ENCODE measurements at places on chromosomes 13 and 19.

GRCh38 chr13:101700598-101700997 is 248.1 kb downstream of the ITGBL1 start:
- no peak for DNase-seq

GRCh38 chr13:112876305-112877000 is 92.6 kb upstream of the MCF2L start:
- no peak for DNase-seq

DNA sequence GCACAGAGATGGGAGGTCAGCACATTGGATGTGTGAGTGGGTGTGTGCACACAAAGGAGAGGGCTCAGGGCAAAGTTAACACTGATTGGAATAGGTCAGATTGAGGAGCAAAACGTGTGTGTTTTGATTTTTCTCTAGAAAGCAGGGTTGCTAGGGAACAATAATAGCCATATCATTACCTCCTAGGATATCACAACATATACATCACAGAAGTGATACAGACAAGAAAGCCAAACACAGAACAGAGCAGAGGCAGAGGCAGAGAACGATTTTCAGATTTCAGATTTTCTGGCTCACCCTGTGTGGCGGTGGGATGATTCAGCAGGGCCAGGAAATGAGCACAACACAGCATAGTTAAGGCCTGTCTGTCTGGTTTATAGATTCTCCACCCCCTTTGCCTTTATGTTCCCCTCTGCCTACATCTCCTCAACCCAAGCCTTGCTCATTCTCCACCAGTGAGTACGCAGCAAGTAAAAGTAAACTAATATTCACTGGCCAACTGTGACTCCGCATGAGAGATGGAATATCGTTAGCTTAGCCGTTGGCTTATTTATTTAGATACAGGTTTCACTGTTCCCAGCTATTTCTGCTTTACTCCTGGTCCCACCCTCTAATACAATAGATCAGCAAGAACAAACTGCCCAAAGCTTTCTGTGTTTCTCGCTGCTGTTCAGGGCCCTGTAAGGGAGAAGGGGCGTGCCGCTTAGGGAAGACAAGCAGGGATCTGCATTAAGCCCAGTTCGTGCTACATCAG is 182.7 kb upstream of the TSC22D1 start:
- peak; percentile 26 for DNase-seq

DNA sequence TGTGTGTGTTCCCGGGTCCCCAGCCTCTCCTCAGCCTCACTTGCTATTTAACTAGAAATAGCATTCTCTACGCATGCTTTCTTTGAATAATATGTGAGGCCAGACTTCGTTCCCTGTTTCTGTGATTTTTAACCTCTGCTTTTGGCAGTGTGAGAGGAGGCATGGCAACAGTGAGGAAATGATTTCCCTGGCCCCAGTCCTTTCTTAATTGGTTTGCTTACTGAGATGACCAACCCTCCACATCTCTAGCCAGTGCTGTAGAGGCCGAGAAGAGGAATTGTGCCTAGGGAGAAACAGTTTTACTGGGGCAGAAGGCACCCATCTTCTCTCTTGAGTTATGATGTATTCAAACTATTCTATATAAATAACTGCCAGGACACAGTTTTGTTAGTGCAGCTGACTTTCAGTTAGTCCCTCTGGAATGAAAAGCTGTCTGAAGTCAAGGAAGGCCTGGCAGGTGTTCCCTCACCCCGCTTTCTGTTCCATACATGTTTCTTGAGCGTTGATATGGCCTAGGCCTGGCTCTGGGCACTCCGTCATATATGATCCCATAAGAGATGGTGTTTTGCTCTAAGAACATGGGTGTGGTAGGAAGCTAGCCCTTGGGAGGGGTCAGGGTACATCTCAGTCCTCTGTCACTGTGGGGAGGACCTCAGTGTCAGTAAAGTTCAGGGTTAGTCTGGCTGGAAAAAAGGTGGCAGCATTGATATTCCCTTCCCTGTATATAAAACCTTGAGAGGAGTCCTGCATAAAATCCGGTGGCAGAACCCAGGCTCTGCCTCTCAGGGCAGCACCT is 73.7 kb upstream of the NPAS1 start:
- no peak for DNase-seq

GRCh38 chr19:41296433-41296871 is 13.5 kb upstream of the CCDC97 start:
- DNase-seq = no peak

DNA sequence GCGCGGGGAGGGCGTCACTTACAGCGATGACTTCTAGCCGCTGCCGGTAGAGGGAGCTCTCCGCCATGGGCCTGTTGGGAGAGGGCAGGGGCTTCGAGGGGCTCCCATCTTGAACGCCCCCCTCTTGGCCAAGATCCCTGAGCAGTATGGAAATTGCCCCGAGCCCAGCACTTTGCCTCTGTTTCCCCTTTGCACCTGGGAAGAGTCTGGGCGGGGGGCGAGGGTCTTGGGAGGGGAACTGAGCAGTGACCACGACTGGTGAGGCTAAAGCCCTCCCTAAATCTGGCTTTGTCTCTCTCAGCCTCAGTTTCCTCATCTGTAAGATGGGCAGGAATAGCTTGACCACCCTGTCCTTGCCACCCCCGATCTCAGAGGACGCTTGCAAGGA is 2.8 kb downstream of the PALM3 start:
- DNase-seq = no peak

GRCh38 chr13:71871176-71871754 is 4.3 kb upstream of the DACH1 start:
- no peak for DNase-seq

Measured in LoVo (cell line).